Stimulated activated naive CD4-positive, alpha-beta T cell treated with Interleukin-2 at 50 U/mL for 16 hours (primary cell): ENCODE measurements at places on chromosomes 1 and 21.

DNA sequence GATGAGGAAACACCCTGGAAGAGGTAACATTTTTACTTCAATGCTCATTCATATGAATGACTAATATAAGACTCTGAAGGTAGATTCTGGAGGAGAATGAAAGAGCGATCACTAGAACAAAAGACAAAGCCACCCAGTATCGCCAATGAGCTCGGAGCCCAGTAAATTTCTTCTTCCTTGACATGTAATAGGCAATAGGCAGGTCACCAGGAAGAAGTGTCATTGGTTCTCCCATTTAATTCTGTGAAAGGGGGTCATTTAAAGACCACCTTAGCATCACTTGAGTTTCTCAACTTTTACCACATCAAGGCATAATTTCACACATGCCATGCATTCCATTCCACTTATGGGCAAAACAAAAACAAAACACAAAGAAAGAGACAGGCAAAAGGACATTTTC lies 7.9 kb downstream of the TNFSF18 start:
- no peak for DNase-seq

DNA sequence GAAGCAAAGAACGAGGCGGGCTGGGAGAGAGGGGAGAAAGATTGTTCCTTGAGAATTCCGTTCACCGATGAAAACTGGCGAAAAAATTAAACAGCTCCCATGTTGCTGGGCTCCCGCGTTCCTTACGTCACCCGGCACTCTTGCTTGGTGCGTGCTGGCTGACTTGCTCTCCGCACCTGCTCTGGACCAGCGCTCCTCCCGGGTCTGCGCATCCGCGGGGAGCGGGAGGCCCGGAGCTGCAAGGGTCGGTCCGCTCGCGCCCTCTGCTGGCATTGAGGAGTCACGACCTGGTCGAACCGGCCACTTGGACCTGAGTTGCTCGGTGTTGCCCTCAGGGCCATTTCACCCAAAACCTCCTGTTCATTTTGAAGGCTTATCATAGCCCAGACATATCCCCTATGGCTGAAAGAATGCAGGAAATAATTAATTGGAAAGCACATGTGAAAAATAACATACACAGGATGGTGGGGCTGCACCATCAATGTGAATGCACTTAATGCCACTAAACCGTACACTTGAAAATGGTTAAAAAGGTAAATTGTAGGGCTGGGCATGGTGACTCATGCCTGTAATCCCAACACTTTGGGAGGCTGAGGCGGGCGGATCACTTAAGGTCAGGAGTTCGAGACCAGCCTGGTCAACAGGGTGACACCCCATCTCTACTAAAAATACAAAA lies 98.9 kb upstream of the BACE2 start:
- DNase-seq, result peak; percentile 44

DNA sequence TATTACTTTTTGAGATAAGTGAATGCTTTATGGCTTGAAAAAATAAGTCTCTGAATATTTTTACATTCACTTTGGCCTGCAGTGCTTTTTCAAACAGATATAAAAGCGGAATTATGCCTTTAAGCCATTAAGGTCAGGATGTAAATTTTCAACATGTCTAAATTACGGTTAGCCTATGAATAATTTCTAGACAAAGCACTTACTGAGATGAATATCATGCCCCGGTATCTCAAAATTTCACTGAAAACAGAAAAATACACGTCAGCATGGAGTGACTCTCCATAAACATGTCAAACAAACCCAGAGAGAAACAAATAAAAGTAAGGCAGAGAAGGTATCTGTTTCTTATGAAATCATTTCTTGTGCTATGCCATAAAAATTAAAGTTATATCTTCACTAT lies 853.9 kb downstream of the KCNT2 start:
- no peak for DNase-seq

GRCh38 chr1:226945106-226945857 lies 5.2 kb downstream of the COQ8A start:
- no peak for DNase-seq

GRCh38 chr1:203127666-203128430 lies at the start of gene ADORA1:
Gene ADORA1, plus strand, starts transcription at chr1:203127726. Its CDS starts 1,116 bp downstream, at chr1:203128842.
- DNase-seq, result no peak

DNA sequence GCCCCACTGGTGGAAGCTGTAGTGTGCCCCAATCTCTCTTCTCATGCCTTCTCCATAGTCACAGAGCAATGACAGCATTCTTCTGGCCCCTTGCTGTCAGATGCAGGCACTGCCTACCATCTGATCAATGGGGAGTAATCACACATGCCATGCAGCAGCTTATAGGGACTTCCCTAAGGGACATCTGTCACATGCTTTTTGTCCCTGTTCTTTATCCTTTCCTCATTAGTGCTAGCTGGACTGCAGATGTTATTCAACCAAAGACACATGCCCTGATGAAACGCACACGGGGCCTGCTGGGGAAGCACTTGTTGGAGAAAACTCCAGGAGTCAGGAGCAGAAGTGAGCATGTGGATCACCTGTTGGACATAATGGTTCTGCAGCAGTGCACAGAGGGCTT lies 108.7 kb downstream of the KCNJ15 start:
- DNase-seq, result no peak

DNA sequence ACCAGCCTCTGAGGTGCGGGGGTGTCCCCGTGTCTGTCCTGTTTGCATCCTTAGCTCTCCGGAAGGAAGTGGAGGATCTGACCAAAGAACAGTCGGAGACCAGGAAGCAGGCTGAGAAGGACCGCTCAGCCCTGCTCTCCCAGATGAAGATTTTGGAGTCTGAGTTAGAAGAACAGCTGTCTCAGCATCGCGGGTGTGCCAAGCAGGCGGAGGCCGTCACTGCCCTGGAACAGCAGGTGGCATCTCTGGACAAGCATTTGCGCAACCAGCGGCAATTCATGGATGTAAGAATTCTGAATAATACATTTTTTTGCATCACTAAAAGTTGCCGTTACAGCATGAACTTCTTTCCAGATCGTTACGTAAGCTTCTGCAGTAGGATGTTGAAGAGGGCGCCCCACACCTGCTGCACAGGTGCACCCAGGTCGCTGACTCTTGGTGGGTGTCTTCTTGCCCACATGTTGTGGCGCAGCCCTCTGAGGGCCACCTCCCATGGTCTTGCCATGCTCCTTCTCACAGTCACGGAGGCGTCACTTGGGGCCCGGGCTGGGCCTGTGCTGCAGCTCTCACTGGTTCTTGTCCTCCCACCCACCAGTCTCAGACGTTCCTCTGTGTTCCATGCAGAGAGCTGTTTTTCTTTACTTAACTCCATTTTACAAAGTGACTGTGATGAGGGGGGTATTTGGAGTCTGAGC lies 61.3 kb upstream of the DIP2A start:
- DNase-seq, result no peak

DNA sequence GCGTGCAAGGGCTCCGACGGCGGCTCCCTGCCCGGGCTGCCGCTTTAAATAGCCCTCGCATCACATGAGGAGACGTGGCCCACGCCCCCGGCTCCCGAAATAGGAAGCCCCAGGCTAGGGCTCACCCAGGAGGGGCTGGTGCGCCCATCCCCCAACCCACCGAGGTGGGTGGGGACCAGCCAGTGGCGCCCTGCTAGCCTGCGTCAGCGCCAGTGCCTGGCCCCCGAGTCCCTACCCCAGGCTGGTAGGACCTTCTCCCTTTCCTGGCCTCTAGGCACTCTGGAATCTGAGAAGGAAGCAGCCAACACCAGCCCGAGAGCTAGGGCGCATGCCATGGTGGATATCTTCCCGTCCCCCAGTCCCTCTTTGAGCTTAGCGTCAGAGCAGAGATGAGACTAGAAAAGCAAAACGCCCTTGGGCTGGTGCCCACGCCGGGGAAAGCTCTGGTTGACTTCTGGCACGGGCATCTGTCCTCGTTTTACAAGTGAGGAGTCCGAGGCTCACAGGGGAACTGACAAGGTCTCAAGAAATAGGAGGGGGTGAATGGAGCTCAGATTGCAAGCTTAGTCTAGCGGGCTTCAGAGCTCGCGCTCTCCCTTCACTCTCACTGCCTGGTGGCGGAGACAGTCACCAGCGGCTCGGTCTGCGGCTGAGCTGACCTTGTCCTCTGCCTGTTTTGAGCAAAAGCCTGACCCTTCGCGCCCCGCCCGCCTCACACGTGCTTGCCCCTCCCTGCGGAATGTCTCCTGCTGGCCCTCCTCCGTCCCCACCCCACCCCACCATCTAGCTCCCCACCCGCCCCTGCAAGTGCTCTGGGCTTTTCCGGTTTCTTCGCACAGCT lies at the start of gene FABP3:
Gene FABP3, minus strand, starts transcription at position 21 of the 841 bp plus-strand sequence. CDS start 62 bp downstream, outside the sequence.
- DNase-seq, result no peak

- no peak for DNase-seq
These were observed 39.3 kb downstream of the IGSF21 start for GRCh38 chr1:18146886-18147285.
